Upper lobe of left lung (tissue), 6 donors: ENCODE measurements at places on chromosomes 11 and 22. TPM values are rescaled to one million over a fixed set of nuclear protein-coding genes. Genes with fewer than 3 reads are reported as not detected.

- no peaks in the 10 kb centered on the region for H3K36me3 ChIP-seq
- no peaks in the 10 kb centered on the region for H3K4me1 ChIP-seq
- no peaks in the 10 kb centered on the region for H3K27me3 ChIP-seq
- H3K4me3 ChIP-seq: no peak overlapping the region
These were observed 17.1 kb upstream of the SCN3B start for GRCh38 chr11:123671534-123671933.

- no peak overlapping the region for H3K4me3 ChIP-seq
- H3K36me3 ChIP-seq: peaks cover 27% of the 10 kb centered on the region
- H3K27me3 ChIP-seq: no peaks in the 10 kb centered on the region
- no peak for DNase-seq
- H3K27ac ChIP-seq: no peak overlapping the region
- no peaks in the 10 kb centered on the region for H3K4me1 ChIP-seq
These were observed 76.3 kb upstream of the ADSL start for GRCh38 chr22:40270031-40270430.

- H3K36me3 ChIP-seq: no peaks in the 10 kb centered on the region
- H3K27me3 ChIP-seq: no peaks in the 10 kb centered on the region
- peak within 1 kb of the TSS; percentile 67 for H3K4me3 ChIP-seq
- H3K4me1 ChIP-seq: peaks cover 17% of the 10 kb centered on the region
These were observed at the start of gene OSBP2 for GRCh38 chr22:30694640-30695350. Gene OSBP2 (plus strand): TSS chr22:30694874. CDS start chr22:30694910, 36 bp downstream.

The WBP2NL gene
- 6.8 TPM for total RNA-seq

The TLCD5 gene
- 2.9 TPM for total RNA-seq

The RBMXL2 gene
- total RNA-seq: not detected

The OR56A1 gene
- total RNA-seq: not detected

DNA sequence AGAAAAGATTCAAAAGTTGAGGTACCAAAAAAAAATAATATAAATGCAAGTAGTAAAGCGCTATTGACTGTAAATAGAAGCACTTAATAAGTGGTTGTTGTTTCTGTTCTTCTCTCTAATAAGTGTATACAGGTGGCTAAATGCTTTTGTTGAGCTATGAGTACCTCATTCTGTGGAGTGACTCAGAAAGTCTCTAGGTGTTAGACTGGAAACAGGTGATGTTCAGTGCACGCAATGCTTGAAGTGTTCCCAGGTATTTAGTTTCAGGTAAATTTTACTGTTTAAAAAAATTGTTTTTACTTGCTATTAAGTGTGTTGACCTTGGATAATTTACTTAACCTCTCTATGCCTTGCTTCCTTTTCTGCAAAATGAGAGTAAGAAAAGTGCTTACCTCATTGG is 24.2 kb downstream of the POU2AF3 start:
- no peaks in the 10 kb centered on the region for H3K4me1 ChIP-seq
- H3K27me3 ChIP-seq: no peaks in the 10 kb centered on the region
- H3K27ac ChIP-seq: no peak overlapping the region
- H3K4me3 ChIP-seq: no peak overlapping the region

The FAM180B gene
- total RNA-seq: not detected

- no peak overlapping the region for H3K4me3 ChIP-seq
- H3K36me3 ChIP-seq: peaks cover 46% of the 10 kb centered on the region
- H3K4me1 ChIP-seq: peaks cover 43% of the 10 kb centered on the region
- no peaks in the 10 kb centered on the region for H3K27me3 ChIP-seq
- H3K27ac ChIP-seq: no peak overlapping the region
These were observed 29.8 kb downstream of the CAPN1 start for GRCh38 chr11:65211293-65212105.

The PICK1 gene
- total RNA-seq: 31.6 TPM

DNA sequence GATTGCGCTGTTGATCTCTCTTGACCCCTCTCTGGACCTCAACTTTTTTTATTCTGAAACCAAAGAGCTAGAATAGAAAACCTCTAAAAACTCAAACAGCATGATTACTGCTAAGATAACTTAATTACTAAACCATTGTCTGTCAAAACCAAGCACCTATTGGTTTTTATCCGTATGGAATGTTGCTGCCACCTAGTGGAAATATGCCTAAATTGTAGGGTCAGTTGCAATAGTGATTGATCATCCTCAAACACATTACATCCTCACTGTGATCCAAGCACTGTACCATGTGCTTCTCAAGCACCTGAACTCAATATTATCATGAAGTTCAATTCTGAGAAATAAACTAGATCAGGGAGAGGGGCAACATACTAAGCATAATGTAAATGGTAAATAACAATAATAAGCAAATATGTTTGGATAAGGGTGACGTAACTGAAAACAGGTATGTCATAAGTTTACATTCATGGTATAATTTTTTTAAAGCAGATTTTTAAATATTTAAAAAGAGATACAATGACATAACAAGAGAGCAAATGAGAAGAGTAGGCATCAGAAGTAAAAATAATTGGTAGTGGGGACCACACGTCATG is 3.8 kb upstream of the OR5A2 start:
- H3K27ac ChIP-seq: no peak overlapping the region
- no peaks in the 10 kb centered on the region for H3K4me1 ChIP-seq

The GRIA4 gene
- total RNA-seq: not detected

The NECTIN1 gene
- total RNA-seq: 7.3 TPM

GRCh38 chr11:116601814-116602636 is 170.8 kb downstream of the BUD13 start:
- H3K4me3 ChIP-seq: no peak overlapping the region
- no peaks in the 10 kb centered on the region for H3K27me3 ChIP-seq
- no peak for DNase-seq
- H3K27ac ChIP-seq: no peak overlapping the region
- no peaks in the 10 kb centered on the region for H3K36me3 ChIP-seq

- no peaks in the 10 kb centered on the region for H3K36me3 ChIP-seq
- no peak overlapping the region for H3K27ac ChIP-seq
- DNase-seq: no peak
- no peak overlapping the region for H3K4me3 ChIP-seq
These were observed 63.4 kb upstream of the CARD18 start for GRCh38 chr11:105202844-105203548.

- no peak overlapping the region for H3K27ac ChIP-seq
- H3K4me3 ChIP-seq: no peak overlapping the region
- no peaks in the 10 kb centered on the region for H3K27me3 ChIP-seq
- H3K4me1 ChIP-seq: no peaks in the 10 kb centered on the region
- no peaks in the 10 kb centered on the region for H3K36me3 ChIP-seq
- DNase-seq: no peak
These were observed 144.3 kb upstream of the ANO3 start for GRCh38 chr11:26187639-26188038.

GRCh38 chr11:11569936-11570491 is 51.8 kb downstream of the GALNT18 start:
- no peaks in the 10 kb centered on the region for H3K27me3 ChIP-seq
- peak overlapping the region; percentile 41 for H3K27ac ChIP-seq
- H3K36me3 ChIP-seq: no peaks in the 10 kb centered on the region
- peak; percentile 74 for DNase-seq
- H3K4me3 ChIP-seq: no peak overlapping the region
- H3K4me1 ChIP-seq: peaks cover 14% of the 10 kb centered on the region

The SOX10 gene
- not detected for total RNA-seq

The KLHL35 gene
- 6.8 TPM for total RNA-seq

DNA sequence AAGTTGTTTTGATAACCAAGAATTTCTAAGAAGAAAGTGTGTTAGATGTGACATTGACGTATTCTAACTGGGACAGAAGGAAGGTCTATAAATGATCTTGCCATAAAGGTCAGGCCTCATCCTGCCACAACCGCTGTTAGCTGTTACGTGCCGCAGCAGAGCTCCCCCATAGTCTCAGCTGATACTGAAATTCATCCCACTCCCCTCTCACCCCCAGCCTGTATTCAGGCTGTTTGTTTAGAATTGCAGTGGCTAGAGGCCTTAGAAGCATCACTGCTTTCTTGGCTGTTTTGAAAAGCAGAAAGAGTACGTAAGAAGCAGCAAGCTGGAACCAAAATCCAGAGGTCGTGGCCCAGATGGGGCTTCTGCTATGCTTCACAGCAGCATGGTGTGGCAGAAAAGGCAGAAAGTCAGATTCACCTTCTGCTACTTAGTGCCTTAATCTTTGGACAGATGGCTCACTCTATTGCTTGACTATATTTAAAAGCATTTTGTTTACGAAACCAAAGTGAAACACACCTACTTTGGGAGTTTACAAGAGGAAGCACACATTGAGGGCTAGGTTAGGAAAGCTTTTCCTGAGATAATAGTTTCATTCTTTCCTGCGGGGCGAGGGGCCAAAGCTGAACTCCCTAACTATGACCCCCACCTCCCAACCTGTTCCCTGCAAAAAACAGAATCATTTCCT is 950 bp upstream of the LAYN start:
- H3K27me3 ChIP-seq: no peaks in the 10 kb centered on the region
- H3K36me3 ChIP-seq: no peaks in the 10 kb centered on the region
- H3K4me3 ChIP-seq: no peak overlapping the region
- no peak for DNase-seq
- H3K27ac ChIP-seq: peak overlapping the region; percentile 77

- H3K27ac ChIP-seq: no peak overlapping the region
- no peaks in the 10 kb centered on the region for H3K4me1 ChIP-seq
- no peak for DNase-seq
- H3K36me3 ChIP-seq: no peaks in the 10 kb centered on the region
- H3K4me3 ChIP-seq: no peak overlapping the region
- H3K27me3 ChIP-seq: no peaks in the 10 kb centered on the region
These were observed 32.6 kb downstream of the SVIP start for GRCh38 chr11:22797047-22797446.

DNA sequence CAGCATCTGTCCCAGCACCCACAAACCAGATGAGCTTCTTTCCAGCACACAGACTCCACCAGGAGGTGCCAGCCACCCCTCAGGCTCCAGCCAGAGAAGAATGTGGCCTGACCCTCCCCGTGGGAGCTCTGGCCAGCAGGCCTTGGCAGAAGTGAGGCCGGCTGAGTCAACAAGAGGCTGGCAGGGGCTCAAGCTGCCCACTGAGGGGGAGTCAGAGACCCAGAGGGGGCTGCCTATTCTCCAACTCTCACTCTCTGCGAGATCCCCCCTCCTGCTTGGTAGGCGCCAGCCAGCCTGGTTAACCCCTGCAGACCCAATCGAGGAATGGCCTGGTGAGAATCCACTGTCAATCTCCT is 10.6 kb upstream of the CDC42EP1 start:
- H3K27ac ChIP-seq: peak overlapping the region; percentile 42
- peak; percentile 75 for DNase-seq
- H3K27me3 ChIP-seq: no peaks in the 10 kb centered on the region
- H3K36me3 ChIP-seq: no peaks in the 10 kb centered on the region
- H3K4me3 ChIP-seq: no peak overlapping the region

- peaks cover 5% of the 10 kb centered on the region for H3K4me1 ChIP-seq
- no peaks in the 10 kb centered on the region for H3K27me3 ChIP-seq
- H3K4me3 ChIP-seq: no peak overlapping the region
- no peaks in the 10 kb centered on the region for H3K36me3 ChIP-seq
- no peak for DNase-seq
- H3K27ac ChIP-seq: no peak overlapping the region
These were observed 9.5 kb upstream of the GGA1 start for GRCh38 chr22:37599153-37599552.

DNA sequence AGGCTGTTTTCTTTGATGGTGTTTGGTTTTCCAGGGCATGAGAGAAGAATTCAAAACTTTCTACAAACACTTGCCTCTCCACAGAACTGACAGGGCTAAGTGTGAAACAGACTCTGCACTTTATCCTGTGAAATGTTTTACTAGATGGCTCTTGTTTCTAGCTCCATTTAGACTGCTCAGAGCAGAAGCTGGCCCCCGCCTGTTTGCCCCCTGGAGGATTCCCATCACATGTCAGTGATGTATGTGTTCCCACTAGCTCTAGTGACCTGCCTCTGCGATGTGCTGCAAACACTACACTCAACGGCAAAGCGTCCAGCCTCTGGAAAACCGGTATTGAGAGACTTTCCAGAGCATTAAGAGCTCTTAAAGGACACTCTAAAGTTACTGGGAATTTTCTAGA is 41.4 kb upstream of the PCF11 start:
- no peak overlapping the region for H3K27ac ChIP-seq
- peaks cover 9% of the 10 kb centered on the region for H3K4me1 ChIP-seq
- H3K36me3 ChIP-seq: no peaks in the 10 kb centered on the region
- H3K4me3 ChIP-seq: peak overlapping the region; percentile 11
- no peaks in the 10 kb centered on the region for H3K27me3 ChIP-seq

The ZC3H12C gene
- total RNA-seq: 24.5 TPM

DNA sequence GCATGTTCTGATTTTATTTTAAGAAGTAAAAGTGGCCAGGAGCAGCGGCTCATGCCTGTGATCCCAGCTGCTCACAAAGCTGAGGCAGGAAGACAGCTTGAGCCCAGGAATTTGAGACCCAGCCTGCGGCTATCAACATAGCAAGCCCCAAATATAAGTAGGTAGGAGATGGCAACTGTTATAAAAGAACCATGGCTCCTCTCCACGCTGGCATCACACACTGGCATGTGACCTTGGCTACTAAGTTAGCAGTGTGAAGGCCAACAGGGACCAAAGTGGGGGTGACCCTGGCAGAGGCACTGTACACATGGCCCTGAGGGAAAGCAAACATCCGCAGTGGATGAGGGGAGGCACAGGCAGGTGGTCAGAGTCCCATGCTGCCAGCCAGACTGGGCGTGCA is 33.0 kb downstream of the TPST2 start:
- H3K27me3 ChIP-seq: no peaks in the 10 kb centered on the region
- H3K27ac ChIP-seq: no peak overlapping the region

DNA sequence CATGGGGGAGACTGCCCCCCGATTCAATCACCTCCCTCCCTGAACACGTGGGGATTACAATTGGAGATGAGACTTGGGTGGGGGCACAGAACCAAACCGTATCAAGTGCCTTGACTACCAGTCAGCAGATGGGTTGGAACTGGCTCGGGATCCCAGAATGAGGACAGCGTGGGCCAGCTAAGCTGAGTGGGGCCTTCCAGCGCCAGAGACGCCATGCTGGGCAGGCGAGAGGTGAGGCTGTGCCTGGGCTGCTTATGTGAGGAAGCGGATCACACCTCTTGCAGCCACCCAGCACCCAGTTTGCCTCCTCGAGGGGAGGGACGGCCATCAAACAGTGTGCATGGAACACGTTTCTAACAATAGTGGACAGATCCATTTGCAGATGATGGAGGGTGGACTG is 195.1 kb downstream of the TBC1D22A start:
- no peak overlapping the region for H3K27ac ChIP-seq
- DNase-seq: no peak
- peaks cover 4% of the 10 kb centered on the region for H3K36me3 ChIP-seq
- H3K4me1 ChIP-seq: no peaks in the 10 kb centered on the region
- no peaks in the 10 kb centered on the region for H3K27me3 ChIP-seq
- H3K4me3 ChIP-seq: no peak overlapping the region

GRCh38 chr11:46628961-46629360 is 11.6 kb downstream of the ATG13 start:
- H3K27ac ChIP-seq: no peak overlapping the region
- H3K4me3 ChIP-seq: no peak overlapping the region
- no peaks in the 10 kb centered on the region for H3K27me3 ChIP-seq

The MYRF gene
- 58.7 TPM for total RNA-seq

DNA sequence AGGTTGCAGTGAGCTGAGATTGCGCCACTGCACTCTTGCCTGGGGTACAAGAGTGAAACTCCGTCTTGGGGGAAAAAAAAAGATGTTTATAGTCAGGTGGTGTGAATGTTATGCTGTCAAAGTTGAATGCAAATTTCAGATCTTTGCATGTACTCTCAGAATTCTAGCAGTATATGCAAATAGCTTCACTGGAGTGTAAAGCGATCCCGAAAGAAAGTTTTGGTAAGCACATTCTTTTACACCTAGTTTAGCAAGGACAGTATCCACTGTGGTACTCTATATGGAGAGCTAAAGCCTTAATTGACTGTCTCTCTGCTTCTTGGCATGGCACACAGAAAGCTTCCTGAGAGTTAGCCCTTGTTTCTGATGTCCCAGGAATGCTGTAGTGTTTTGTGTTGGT is 4.0 kb downstream of the JAM3 start:
- no peak overlapping the region for H3K4me3 ChIP-seq
- no peak for DNase-seq
- no peaks in the 10 kb centered on the region for H3K27me3 ChIP-seq
- no peaks in the 10 kb centered on the region for H3K36me3 ChIP-seq
- H3K4me1 ChIP-seq: no peaks in the 10 kb centered on the region
